Daoy (cell line): ENCODE measurements at places on chromosomes 4 and X.

DNA sequence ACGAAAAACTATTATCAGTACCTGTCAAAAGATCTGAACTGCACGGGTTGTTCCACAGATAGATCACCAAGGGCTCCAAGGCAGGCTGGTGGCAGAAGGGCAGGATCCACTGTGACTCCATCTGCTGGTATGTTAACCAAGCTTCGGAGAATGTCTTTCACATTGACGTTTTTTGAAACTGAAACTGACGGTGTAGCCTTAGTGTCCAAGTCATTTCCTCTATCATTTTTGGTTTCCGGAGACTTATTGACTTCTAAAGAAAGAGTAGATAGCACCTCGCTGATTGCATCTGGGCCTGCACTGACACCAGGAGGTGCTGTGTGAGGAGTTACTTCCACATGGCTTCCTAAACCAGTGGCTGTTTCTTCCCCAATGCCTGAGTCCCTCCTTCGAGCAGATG is 186.9 kb downstream of the LRBA start:
- DNase-seq = no peak

GRCh38 chr4:100286636-100287035 is 96.4 kb upstream of the DDIT4L start:
- no peak for DNase-seq

DNA sequence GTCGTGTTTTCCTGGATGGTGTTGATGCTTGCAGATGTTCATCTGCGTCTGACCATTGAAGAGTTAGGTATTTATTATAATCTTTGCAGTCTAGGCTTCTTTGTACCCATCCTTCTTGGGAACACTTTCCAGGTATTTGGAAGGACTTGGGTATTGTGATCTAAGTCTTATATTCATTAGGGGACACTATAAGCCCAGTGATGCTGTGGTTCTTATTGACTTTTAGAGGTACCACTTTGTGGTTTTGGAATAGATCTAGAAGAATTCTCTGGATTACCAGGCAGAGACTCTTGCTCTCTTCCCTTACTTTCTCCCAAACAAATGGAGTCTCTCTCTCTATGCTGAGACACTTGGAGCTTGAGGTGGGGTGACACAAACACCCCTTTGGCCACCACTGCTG is 41.6 kb downstream of the AFM start:
- DNase-seq = no peak

DNA sequence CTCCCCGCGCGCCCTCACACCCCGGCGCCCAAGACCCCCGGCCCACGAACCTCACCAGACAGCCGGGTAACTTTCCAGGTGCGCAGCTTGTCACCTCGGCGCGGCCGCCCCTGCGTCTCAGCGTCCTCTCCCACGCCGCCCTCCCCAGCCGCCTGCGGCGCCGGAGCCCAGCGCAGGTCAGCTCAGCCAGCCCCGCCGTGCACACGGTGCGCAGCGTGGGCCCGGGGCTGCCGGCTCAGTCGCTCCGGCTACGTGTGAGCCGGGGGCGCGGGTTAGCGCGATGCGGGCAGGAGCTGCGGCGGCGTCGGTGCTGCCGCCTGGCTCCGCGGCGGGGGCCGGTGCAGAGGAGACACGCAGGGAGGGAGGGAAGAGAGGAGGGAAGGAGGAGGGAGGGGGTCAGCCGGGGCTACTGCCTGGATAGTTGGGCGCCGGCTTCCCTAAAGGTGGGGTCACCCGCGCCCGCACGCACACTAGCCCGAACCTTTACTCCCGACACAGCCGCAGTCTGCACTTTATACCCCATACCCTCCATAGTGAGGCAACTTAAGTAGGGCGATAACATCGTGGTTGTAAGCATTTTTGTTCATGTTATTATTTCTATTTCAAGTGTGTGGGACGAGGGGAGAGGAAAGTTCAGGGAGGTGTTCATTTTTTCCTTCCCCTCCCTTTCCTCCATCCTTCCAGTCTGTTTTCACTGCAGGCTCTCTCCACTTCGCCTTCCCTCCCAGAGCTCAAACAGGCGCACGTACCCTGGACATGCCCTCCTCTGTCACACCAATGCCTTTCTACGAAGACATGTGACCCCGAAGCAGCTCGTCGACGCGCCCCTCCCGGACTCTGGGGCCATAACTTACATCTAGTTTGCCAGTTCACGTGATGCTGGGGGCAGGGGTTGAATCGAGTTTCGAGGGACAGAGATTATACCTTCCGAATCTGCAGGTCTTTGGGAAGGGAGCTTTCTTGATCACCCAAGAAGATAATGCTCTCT is at the start of gene PRKG2:
Gene PRKG2, minus strand, starts transcription at position 342 of the 988 bp plus-strand sequence. CDS start 10,175 bp downstream, outside the sequence.
- peak; percentile 9 for DNase-seq

DNA sequence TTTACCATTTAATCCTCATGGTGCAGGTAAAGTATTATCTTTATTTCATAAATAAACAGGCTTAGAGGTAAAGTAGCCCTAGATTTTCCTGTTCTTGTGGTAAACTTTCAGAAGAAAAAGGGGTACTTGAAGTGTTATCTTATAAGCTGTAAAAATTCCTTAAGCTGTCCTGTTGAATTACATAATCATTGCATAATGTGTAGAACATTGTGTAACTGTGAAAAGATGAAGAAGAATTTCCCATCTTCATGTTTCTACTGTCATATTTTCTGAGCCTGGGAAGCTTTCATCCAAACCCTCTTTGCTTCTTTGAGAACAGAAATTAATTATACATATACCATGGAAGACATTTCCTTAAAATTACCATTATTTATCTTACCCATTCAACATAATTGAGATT is 90.5 kb downstream of the ELOVL6 start:
- DNase-seq = no peak

DNA sequence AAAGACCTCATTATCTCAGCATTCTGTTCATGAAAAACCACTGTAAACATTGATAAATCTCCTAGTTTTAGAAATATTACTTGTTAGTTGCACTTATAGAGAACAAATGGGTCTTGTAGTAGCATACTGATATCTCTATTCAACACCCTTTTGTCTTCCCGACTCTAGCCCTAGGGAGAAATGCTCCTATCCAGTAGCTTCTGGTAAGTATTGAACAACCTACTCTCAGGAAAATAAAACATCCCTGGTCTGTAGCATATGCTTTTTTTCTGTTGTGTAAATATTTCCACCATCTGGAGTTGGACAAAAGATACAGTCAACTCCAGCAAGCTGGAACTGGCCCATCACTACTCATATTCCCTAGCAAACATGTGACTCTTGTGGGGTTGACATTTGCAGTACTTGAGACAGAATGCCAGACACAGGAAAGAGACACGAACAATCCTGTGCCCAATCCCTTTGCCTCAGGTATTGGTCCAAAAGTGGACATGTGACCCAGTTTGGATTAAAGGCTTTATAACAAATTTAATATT is 188.2 kb downstream of the GC start:
- no peak for DNase-seq

DNA sequence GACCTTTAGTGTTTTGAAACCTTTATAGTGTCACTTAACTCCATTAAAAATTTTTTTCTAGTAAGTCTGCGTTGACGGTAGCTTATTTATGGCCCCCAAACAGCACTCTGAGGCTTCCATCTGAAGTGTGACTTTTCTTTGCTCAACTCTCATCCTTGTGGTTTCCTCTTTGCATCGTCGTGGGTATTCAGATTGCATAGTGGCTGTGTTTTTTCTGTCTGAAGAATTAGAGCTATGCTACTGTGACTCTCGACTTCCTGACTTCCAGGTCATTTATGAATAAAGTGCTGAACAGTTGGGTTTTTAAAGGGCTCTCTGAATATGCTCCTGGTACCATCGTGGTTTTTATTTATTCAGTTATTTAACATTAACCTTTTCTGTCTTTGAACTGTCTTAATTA is 44.9 kb downstream of the JADE1 start:
- no peak for DNase-seq

DNA sequence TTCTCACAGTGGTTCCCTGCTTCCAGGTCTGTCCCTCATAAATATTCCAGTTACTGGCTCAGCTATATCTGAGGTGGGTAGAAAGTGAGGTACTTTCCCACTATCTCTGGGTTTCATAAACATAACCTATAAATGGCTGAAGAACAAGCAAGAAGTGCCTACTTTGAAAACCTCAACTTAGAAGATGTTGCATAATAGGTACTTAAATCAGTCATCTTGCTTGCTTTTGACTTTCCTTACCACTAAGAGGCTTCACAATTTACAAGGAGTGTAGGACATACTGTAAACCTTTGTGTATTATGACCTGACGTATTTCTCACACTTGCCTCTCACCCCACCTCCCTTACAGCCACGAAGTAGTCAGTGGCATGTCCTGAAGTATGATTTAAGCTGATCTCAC is 145.9 kb downstream of the PCDH19 start:
- no peak for DNase-seq

DNA sequence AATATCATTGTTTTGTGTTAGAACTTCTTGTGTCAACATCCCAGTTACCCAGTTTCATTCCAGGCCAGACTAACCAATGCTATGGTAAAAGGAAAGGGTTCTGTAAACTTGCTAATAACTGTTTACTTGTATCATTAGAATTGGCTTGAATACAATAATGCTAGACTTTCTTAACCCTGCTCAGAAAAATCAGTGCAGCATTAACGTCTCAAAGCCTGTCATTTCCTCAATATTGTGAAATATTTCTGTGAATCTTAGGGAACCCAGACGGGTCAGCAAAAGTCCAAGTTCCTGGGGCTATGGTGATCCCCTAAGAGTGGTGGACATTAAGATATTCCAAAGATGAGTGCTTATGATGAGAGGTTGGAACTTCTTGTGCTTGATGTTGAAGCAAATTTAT is 541.2 kb upstream of the MAGEB18 start:
- no peak for DNase-seq
